ENCODE measurements at places on chromosomes 7 and 10. TPM values are rescaled to one million over a fixed set of nuclear protein-coding genes. Genes with fewer than 3 reads are reported as not detected.

GRCh38 chr10:4474829-4475228 lies 351.2 kb upstream of the AKR1E2 start:
- no peak for DNase-seq

UFSP1 gene
- total RNA-seq: 2.9 TPM

- no peak for DNase-seq
Observed at GRCh38 chr10:95447685-95448084, 113.5 kb downstream of the SORBS1 start.

- no peak for DNase-seq
Observed at GRCh38 chr10:108450280-108450679, 1285.8 kb upstream of the SORCS1 start.

TBX20 gene
- total RNA-seq: not detected
